ENCODE measurements at places on chromosomes 7 and 10.

GRCh38 chr10:104391150-104391968 is 37.7 kb downstream of the CFAP58 start:
- DNase-seq = no peak

- DNase-seq = no peak
Measured at GRCh38 chr7:91564101-91564500, 299.9 kb downstream of the FZD1 start.

- no peak for DNase-seq
Measured at GRCh38 chr7:156024201-156024600, 211.9 kb upstream of the SHH start.

GRCh38 chr10:123663522-123663921 is 2.6 kb upstream of the GPR26 start:
- no peak for DNase-seq

GRCh38 chr7:129990403-129991192 is 37.8 kb upstream of the UBE2H start:
- no peak for DNase-seq

GRCh38 chr7:114086537-114086913 is 167.7 kb upstream of the PPP1R3A start:
- no peak for DNase-seq

- no peak for DNase-seq
Measured at GRCh38 chr7:141339603-141340002, 211.6 kb upstream of the AGK start.

- DNase-seq = no peak
Measured at GRCh38 chr7:44338600-44338999, 13.2 kb upstream of the CAMK2B start.

- no peak for DNase-seq
Measured at GRCh38 chr10:32240471-32240870, 106.5 kb downstream of the EPC1 start.

- no peak for DNase-seq
Measured at GRCh38 chr10:70223728-70224127, 9.5 kb downstream of the PPA1 start.

DNA sequence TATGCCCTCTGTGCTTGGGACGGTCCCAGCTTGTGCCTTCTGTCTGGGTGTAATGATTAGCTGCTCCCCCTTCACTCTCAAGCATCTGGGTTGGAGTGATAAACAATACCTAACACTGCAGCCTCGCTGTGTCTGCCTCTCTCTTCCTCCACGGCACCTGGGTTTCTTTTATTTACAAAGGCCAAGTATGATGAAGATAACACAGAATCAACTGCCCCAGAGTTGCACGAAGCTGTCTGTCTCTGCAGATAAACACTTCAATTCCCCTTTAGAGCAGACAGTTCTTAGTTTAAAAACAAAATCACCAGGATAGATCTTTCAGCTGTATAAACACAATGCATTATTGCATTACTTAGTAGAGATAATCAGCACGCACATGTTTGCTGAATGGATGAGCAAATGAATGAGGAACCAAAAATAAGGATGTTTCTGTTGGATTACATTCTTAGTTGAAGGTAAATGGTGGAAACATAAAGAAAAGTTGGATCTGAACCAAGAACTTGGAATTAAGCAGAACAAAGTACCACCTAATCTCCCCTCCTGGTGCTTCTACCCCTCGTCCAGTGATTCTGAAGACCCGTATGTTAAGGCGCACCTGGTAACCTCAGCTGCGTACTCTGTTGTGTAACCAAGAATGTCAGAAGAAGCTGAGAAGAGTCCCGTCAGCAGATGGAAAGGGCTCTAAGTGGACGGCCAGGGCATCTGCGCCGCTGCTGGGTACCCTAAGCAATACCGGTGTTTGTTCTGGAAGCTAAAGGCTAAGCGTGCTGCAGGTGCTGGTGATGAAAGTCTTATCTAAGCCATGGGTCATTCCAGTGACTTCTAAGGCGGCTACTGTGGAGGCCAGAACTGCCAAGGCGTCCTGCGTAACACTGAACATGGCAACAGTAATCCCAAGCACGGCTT is 26.6 kb downstream of the INSIG1 start:
- no peak for DNase-seq
